ENCODE measurements at places on chromosomes 12 and 14.

DNA sequence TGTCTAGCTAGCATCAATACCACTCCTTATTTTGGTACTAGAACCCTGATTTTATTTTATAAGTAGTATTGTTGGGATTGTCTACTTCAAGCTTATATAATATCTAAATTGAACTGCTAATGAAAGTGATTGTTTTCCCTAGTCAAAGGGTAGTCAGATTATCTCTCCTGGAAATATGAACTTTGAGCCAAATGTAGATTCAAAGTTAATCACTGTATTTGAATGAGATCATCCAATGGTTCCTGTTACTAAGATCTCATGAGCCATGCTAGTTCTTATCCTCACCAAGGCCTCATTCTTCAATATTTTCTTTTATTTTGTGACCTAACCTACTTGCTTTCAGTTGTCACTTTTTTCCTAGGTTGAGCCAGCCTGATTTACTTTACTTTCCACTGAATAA is 276.7 kb downstream of the RASSF9 start:
- DNase-seq = no peak

GRCh38 chr12:117042862-117043261 is 56.4 kb downstream of the TESC start:
- DNase-seq = no peak

DNA sequence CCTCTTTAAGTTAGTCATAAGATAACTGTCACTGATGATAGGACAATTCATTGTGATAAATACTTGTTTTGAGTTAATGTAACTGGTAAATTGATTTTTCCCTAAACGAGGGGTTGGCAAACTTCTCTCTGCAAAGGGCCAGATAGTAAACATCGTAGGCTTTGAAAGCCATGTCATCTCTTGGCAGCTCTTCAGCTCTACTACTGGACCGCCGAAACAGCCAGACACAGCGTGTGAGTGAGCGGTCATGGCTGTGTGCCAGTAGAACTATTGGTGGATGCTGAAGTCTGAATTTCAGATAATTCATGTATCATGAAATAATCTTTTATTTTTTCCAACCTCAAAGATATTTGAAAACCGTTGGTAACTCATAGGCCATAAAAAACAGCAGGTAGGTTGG is 9.9 kb downstream of the PIWIL1 start:
- no peak for DNase-seq

- DNase-seq = no peak
Measured at GRCh38 chr12:115251727-115252126, 567.8 kb upstream of the TBX3 start.
